ENCODE measurements at places on chromosomes 2 and 18.
A peak's percentile ranks its signal among the peaks of the same experiment; 100 is the strongest.

GRCh38 chr2:36068086-36068485 lies 287.5 kb upstream of the CRIM1 start:
- DNase-seq = no peak

GRCh38 chr2:106885971-106886915 lies at the start of gene ST6GAL2:
TSS of gene ST6GAL2 (minus strand) at chr2:106886167. CDS start at chr2:106843977, 42,190 bp downstream.
- no peak for DNase-seq

GRCh38 chr2:134142903-134143302 lies 111.0 kb upstream of the MGAT5 start:
- DNase-seq = no peak

- DNase-seq = peak; percentile 38
Measured at GRCh38 chr2:233480490-233481202, 85.9 kb downstream of the USP40 start.

GRCh38 chr2:10588931-10589330 lies 100.8 kb downstream of the NOL10 start:
- no peak for DNase-seq

GRCh38 chr2:51919395-51919794 lies 887.5 kb upstream of the NRXN1 start:
- no peak for DNase-seq

GRCh38 chr2:16630463-16630862 lies 35.2 kb downstream of the CYRIA start:
- DNase-seq = peak; percentile 42

GRCh38 chr2:100615886-100616285 lies 53.1 kb downstream of the PDCL3 start:
- no peak for DNase-seq

DNA sequence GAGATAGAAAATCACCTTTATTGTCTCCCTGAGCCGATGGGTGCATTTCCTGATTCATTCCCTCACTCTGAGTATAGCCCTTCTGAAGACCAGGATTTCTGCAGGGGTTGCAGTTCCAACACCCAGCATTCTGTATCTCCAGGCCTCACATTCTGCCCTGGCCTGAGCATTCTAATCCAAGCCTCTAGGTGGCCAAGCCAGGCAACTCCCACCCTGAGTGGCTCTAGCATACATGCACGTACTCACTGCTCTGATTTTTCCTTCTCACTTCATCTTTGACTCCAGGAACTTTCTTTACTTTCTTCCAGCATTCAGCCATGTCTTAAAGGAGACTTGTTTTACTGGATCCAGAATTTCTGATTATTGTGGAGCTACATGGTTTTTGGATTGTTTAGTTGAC lies 100.7 kb upstream of the STK39 start:
- peak; percentile 52 for DNase-seq

GRCh38 chr2:8592736-8593135 lies 89.1 kb upstream of the ID2 start:
- no peak for DNase-seq

DNA sequence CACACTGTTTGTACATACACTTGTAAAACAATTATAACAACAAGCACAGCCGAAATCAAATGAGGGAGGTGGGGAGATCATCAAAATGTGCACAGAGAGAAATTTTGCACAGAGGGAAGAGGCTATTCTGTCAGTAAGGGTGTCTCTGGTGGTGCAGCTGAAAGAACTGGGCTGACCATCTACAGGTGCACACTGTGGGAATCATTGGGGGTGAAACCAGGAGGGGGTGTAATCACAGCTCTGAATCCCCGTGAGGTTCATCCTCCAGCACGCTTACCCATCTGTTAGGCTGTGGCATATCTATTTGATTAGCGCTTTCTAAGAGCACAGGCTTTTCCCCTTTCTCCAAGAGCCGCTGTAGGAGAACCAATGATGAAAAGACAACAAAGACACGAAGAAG lies 389.9 kb upstream of the CDH20 start:
- no peak for DNase-seq

- DNase-seq = no peak
Measured at GRCh38 chr2:151029406-151030157, 232.1 kb downstream of the RBM43 start.

DNA sequence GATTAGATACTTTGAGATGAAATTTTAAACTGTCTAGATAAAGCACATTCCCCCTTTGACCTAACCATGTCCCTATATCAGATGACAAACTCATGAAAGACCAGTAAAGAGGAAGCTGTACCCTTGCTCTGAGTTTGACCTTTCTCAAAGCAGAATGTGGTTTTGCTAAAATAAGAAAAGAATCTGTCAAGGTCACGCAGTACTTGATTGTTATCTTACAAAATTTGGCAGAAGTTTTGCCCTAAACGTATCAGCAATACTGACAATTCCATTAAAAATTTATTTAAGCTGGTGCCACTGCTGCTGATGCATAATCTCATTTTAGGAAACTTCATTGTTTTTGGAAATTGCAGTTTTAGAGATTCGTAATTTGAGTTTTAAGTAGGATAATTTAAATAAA lies 31.2 kb upstream of the GALM start:
- peak; percentile 37 for DNase-seq

DNA sequence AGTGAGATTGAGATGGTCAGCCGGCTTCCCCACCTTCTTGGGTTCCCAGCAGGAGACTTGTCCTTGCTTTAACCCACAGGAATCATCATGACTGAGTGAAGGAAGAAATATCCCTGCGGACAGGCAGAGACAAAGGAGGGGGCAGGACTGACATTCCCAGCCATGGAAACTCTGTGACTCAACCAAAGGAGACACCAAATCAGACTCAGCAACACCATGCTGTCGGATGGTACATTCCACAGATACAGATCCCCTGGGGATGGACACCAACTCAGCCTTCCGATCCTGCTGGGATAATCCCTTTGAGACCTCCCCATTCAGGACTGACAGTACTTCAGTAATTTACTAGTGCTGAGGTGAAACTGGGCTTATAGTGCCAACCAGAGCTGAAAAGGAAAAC lies 518.3 kb downstream of the XIRP2 start:
- DNase-seq = no peak

DNA sequence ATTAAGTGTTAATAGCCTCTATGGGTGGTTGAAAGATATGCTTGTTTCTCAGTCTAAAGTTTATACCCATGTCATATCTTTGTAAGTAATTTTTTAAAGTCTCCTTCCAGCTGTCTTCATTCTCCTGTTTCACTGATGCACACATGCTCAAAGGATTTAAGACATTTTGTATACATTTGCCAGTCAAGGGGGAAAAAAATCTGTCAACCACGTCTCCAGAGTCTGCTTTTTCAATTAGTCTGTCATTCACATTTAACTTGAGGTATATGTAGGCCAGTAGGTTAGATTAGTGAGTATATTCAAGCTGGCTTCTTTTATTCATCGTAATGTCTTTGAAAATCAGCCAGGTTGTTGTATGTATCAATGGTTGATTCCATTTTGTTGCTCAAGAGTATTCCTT lies 193.5 kb downstream of the MCFD2 start:
- no peak for DNase-seq

DNA sequence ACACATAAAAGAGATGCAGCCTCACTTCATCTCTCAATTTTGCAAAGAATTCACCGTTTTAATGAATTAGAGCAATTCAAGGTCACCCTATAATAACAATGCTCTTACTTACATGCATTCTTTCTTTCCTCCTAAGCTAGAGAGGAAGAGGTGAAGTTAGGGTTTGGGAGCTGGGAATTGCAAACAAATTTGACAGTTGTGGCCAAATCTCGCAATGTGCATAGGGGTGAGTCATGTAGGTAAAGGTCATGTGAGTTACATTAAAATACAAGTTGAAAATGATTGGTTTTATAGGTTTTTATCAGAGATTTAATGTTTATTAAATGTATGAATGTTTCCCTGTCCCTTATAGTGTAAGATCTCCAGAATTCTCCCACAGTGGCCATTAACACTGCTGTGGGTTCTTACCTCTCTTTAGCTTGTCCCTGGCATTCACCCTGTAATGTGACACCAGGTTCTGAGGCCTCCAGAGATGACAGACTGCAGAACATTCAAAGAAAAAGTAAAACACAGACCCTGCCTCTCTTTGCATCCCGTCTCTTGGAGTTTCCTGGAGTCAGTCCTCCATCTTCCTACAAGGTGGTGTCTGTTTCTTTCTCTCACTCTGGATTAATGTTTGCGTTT lies 53.7 kb upstream of the LGALSL start:
- DNase-seq = no peak

GRCh38 chr18:50473881-50474280 lies 86.0 kb upstream of the MAPK4 start:
- no peak for DNase-seq

DNA sequence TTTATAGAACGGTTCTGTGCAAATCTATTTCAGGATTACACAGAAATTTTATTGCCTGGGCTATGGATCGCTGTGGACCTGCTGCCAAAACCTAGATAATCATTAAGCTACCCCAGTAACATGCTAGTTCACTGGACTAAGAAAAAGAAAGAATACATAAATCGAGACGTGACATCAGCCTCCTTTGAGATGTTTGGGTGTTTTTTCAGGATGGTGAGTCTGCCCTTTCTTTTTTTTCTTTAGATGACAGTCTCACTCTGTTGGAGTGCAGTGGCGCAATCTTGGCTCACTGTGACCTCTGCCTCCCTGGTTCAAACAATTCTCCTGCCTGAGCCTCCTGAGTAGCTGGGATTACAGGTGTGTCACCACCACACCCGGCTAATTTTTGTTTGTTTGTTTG lies 52.0 kb downstream of the FHOD3 start:
- no peak for DNase-seq

Measured in NAMALWA (cell line).